ENCODE measurements at places on chromosomes 6 and 20.
A peak's percentile ranks its signal among the peaks of the same experiment; 100 is the strongest.

- DNase-seq: no peak
Measured at GRCh38 chr6:39904946-39905639, 29.2 kb downstream of the MOCS1 start.

DNA sequence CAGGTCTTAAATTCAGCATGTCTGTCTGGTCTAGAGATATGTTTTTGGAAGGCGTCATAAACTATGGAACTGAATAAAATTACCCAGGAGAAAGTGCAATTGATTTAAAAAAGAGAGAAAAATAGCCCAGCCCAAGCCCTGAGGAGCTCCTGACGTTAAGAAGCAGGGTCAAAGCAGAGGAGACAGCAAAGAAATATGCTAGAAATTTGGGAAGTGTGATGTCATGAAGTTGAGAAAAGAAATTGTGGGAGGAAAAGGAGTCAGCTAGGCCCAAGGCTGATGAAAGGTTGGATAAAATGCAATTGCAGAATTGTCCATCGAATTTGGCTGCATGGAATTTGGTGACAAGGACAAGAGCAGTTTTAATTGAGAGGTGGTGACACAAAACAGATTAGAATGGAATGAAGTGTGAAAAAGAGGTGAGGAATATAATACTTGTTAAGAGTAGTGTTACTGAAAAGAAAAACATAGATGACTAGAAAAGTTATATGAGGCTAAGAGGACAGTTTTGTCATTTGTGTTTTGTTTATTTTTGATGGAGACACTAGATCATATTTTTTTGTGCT lies 381.6 kb downstream of the LAMA2 start:
- no peak for DNase-seq

GRCh38 chr6:137952247-137952646 lies 85.2 kb downstream of the TNFAIP3 start:
- DNase-seq: no peak

- peak; percentile 15 for DNase-seq
Measured at GRCh38 chr6:151370509-151371078, 20.8 kb downstream of the ZBTB2 start.

- DNase-seq: no peak
Measured at GRCh38 chr6:4727671-4728435, 48.4 kb upstream of the CDYL start.

- DNase-seq: no peak
Measured at GRCh38 chr6:24194978-24195700, 69.1 kb downstream of the NRSN1 start.

- peak; percentile 80 for DNase-seq
Measured at GRCh38 chr6:134357022-134357487, 39.1 kb upstream of the SGK1 start.

GRCh38 chr6:25320459-25320858 lies 41.3 kb downstream of the CARMIL1 start:
- DNase-seq: no peak

DNA sequence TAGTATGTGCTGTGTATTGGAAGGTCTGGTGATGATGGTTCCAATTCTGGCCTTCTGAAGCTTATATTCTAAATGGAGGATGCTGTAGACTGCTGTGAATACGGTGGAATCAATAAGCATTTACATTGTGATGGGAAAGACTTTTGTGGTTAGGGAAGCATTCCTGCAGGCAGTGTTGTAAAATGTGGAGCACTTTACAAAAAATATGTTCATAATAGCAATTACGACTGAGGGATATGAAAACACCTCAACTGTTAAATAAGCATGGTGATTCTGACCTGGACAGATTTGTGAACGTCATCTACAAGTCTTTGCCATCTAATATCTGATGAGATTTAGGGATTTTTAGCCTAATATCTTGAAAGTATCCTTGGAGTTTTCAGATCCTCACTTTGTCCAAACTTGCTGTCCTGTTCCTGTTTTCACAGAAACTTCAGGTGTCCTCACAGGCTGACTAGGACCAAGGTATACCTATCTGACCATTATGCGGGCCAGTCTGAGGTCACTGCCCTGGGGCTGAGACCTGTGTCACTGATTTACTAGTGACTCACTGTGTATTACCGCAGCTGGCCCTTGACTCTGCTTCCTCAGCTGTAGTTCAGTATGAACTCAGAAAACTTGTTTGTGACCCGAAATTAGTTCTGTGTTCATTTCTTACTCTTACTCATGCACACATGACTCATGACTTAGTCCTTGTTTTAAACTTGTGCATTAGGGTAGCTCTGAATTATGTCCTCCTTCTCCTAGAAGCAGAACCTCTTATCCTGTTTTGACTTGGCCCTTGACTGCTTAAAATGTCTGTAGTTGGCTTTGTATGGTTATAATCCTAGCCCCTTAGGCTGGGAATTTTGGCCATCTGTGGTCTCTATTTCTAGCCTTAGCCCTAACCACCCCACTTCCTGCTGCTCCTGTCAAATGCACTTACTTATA lies 343.0 kb downstream of the CDKAL1 start:
- DNase-seq: peak; percentile 97

DNA sequence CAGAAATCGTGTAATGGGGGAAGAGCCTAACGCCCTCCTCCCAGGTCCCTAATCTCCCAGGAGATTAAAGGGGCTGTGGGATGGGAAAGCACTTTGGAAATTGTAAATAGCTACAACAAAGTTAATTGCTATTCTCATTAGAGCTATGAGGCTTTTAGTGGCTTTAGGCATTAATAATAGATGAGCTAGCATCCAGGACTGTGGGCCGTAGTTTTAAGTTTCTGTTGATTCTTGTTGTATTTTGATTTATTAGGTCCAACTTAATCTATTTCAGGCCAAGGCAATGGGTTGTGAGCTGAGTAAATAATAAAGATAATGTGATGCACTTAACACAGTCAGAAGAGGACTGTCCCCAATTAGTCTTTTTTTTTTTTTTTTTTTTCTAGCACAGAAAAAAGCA lies 67.7 kb downstream of the ANKRD6 start:
- DNase-seq: no peak

GRCh38 chr6:146985111-146985510 lies 219.1 kb upstream of the STXBP5 start:
- DNase-seq: no peak

DNA sequence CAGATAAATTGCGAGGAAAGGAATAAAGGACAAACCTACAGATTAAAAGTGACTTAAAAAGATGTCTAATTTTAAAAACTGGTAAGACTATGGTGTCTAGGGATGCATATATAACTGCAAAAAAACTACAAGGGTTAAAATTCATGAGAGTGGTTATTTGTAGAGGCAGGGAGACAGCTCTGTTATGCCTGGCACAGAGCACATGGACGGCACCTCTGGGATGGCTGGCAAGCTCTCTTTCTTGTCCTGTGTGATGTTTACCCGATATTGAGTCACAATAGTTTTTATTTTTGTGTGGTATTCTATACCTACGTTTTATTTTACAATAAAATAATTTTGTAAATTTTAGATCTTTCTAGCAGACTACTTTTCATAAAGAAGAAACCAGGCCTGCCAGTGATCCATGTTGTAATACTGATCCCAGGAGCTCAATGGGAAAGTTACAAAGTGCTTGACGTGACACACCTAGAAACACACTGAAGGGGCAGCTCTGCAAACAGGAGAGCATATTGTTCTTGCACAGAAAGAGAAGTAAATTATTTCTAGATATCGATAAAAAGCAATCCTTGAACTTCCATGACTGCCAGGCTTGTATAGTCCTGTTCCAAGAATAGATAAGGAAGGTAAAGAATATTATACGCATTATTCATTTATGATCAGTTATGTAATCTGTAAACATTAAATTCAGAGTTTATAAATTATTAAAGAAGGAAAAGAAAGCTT lies 290.0 kb downstream of the PTPRK start:
- no peak for DNase-seq

DNA sequence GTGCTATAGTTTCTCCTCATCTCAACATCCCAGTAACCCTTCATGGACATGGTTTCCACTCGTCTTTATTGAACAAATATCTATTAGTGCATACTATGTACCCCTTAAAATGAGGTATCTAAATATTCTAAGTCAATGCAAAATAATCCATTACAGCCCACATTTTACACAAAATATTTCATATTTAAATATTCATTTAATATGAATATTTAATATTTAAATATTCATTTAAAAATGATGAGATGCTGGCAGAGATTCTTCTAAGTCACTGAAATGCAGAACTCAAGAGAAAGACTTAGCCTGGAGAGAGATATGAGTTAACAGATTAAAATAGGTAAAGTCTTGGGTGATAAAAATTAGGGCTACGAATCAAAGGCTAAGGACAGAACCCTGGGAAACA lies 17.9 kb downstream of the EPB41L2 start:
- no peak for DNase-seq

DNA sequence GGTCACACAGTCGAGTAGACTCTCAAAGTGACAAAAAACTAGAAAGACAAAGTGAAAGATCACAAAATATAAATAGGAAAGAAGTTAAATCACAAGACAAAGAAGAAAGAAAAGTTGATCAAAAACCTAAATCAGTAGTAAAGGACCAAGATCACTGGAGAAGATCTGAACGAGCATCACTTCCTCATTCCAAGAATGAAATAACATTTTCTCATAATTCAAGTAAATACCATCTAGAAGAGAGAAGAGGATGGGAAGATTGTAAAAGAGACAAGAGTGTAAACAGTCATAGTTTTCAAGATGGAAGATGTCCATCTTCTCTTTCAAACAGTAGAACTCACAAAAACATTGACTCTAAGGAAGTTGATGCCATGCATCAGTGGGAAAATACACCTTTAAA lies 31.6 kb upstream of the GJA10 start:
- no peak for DNase-seq

GRCh38 chr6:34816635-34817301 lies 24.9 kb downstream of the BLTP3A start:
- no peak for DNase-seq

DNA sequence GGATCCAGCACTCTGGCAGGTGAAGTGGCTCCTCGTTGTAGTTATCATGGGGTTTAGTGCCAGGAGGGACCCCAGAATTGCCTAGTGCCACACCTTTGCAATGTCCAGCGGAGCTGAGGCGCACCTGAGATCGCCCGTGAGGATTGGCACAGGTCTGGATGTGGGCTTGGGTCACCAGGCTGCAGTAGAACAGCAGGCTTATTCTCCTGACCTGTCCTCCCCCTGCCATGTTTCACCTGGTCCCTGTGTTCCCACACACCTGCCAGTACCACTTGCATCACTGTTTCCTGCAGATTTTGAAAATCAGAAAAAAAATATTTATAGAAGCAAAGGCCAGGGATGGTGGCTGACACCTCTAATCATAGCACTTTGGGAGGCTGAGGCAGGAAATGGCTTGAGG lies 16.7 kb downstream of the ENTPD6 start:
- DNase-seq: no peak

- DNase-seq: peak; percentile 15
Measured at GRCh38 chr6:44967481-44967880, 360.6 kb upstream of the RUNX2 start.

DNA sequence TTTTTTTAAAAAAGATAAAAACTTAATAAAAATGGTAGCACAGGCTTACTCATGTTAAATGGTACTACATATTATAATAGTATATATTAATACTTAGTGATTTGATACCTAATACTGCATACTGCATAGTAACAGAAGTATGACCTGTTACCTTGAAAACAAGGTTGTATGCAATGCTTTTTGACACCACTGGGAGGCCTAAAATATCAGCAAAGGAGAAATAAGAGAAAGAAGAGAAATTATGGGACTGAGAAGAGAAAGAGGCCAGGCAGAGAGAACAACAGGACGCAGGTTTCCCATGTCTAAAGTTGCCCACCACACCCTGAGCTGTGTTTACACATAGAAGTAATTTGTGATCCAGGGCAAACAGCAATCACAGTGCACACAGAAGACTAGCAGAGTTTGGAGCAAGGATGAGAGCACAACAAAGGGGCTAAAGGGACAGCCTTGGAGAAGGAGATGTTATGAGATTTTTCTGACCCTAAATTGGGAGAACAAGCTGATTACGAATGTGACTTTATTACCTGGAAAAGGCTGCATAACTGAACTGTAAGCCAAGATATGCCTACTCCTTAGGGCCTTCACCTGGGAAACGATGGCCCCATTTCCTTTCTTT lies 73.2 kb downstream of the ROS1 start:
- DNase-seq: peak; percentile 51

GRCh38 chr6:47209632-47210031 lies 100.1 kb downstream of the TNFRSF21 start:
- no peak for DNase-seq

DNA sequence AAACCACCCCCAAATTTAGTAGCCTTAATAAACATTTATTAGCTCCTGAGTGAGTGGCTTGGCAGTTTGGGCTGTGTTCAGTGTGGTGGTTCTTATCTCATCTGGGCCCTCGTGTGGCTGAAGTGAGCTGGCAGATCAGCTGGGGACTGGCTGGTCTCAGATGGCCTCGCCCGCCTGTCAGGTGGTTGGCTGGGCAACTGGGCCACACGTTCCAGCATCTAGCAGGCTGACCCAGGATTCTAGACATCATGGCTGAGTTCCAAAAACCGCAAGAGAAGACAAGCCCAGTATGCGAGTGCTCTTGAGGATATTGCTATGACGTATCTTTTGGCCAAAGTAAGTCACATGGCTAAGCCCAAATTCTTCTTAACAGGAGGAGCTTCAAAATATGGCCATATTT lies 28.9 kb downstream of the EIF2S2 start:
- DNase-seq: peak; percentile 92

- DNase-seq: peak; percentile 74
Measured at GRCh38 chr6:10033223-10033829, 381.5 kb downstream of the TFAP2A start.

DNA sequence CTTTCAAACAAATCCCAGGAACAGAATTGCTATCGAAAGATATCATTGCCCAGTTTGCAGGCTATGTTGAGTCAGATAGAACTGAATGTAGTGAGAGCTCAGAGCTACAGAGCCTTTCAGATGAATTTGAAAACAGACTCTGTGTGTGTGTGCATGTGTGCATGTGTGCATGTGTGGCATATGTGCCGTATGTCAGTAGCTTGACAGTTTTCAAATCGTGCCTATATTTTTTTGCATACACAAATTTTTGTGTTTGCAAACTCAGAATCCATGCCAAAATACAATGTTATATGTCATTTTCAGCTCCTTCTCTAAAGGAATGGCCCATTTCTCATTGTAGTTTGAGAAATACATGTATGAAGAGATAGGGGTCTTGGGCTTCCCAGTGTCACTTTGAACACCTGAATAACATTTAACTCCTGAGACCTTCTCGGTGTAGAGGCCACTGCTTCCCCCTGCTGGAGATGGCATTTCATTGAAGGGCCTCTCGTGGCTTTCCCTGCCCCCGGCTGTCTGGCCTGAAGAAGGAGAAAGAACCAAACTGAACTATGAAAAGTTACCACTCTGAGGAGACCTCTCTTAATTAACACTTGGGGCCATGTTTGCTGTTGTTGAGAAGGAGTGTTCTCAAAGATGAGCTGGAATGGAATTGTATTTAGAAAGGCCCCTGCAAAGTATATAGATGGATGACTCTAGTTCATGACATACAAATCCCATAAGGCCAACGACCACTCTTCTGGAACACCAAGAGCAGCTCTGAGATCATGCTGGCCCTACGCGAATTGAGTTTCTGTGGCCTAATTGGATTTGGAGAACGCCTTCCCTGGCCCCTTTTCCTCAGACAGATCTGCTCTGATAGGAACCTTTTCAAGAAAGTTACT lies 58.7 kb downstream of the VAPB start:
- peak; percentile 51 for DNase-seq

GRCh38 chr6:156826290-156826955 lies 49.2 kb downstream of the ARID1B start:
- DNase-seq: no peak

All from bronchial epithelial cell (primary cell).